ENCODE measurements at places on chromosomes 2 and 18. TPM values are rescaled to one million over a fixed set of nuclear protein-coding genes. Genes with fewer than 3 reads are reported as not detected.

Gene HIBCH
- 19.4 TPM for total RNA-seq

Gene RBM44
- 0.18 TPM for total RNA-seq

Gene HAUS1
- 83.5 TPM for total RNA-seq

Gene TFCP2L1
- not detected for total RNA-seq

Gene PROKR1
- not detected for total RNA-seq

Gene SP9
- not detected for total RNA-seq

Gene TGFA
- total RNA-seq = 0.93 TPM

Gene MYOM1
- 0.15 TPM for total RNA-seq

Gene SERPINB10
- not detected for total RNA-seq

Gene HADHB
- 110 TPM for total RNA-seq

Gene CASP10
- total RNA-seq = 42.1 TPM

Gene LYG1
- total RNA-seq = 1.2 TPM

Gene SLC14A1
- 0.34 TPM for total RNA-seq

Gene PJVK
- total RNA-seq = 0.15 TPM

Gene MYO1B
- 232 TPM for total RNA-seq

Gene EVX2
- not detected for total RNA-seq

Gene EGR4
- not detected for total RNA-seq

Gene DNAH7
- 0.12 TPM for total RNA-seq

Gene ASXL3
- total RNA-seq = 0.47 TPM

Gene SGPP2
- 1.4 TPM for total RNA-seq

Gene SERPINB4
- not detected for total RNA-seq

Gene ARHGAP25
- total RNA-seq = 24.9 TPM

Gene NR4A2
- 0.58 TPM for total RNA-seq

Gene IL1RL2
- total RNA-seq = not detected

Gene CHST10
- 13.4 TPM for total RNA-seq

Gene PTPRN
- 0.47 TPM for total RNA-seq

Gene UNC50
- total RNA-seq = 38.1 TPM

Gene RTKN
- 14.5 TPM for total RNA-seq

Gene ABCB6
- 17.8 TPM for total RNA-seq

Gene RAPGEF4
- 5.1 TPM for total RNA-seq

Gene C2orf66
- total RNA-seq = 1.1 TPM

Gene TEKT4
- total RNA-seq = not detected

Gene CHPF
- total RNA-seq = 37.0 TPM

Gene TUBA4B
- not detected for total RNA-seq

Gene TTR
- not detected for total RNA-seq

Gene CCDC85A
- total RNA-seq = 8.0 TPM

Gene TRIM54
- total RNA-seq = not detected

Gene COL4A3
- total RNA-seq = not detected

Gene GAD1
- total RNA-seq = not detected

Gene RSAD2
- 0.44 TPM for total RNA-seq

Gene RUFY4
- total RNA-seq = not detected

Gene DSG1
- not detected for total RNA-seq

Gene CD8B2
- not detected for total RNA-seq

Gene PHOSPHO2
- 4.4 TPM for total RNA-seq

Gene RETREG2
- total RNA-seq = 43.8 TPM

Gene ERFE
- 64.1 TPM for total RNA-seq

Gene INO80D
- total RNA-seq = 14.2 TPM

Gene TSPYL6
- 0.06 TPM for total RNA-seq

Gene CRYGD
- not detected for total RNA-seq

Gene ABCG5
- total RNA-seq = not detected

Gene KLHL29
- 8.3 TPM for total RNA-seq

Data from glomerular endothelial cell (primary cell).